Vein endothelial cell (primary cell): ENCODE measurements at places on chromosomes 6 and 20. TPM values are rescaled to one million over a fixed set of nuclear protein-coding genes. Genes with fewer than 3 reads are reported as not detected.

DEF6 gene
- total RNA-seq = 0.96 and 0.98 TPM in 2 replicates

UNC5CL gene
- total RNA-seq = not detected in 2 replicates

MUC21 gene
- not detected in 2 replicates for total RNA-seq

TMEM244 gene
- total RNA-seq = not detected in 2 replicates

SLC44A4 gene
- total RNA-seq = under 0.01 and 0.29 TPM in 2 replicates

FAM184A gene
- total RNA-seq = 0.33 and 0.67 TPM in 2 replicates

GLP1R gene
- total RNA-seq = not detected in 2 replicates

PSMF1 gene
- 76.8 and 152 TPM in 2 replicates for total RNA-seq

FNDC11 gene
- total RNA-seq = 1.3 and 1.8 TPM in 2 replicates

DLK2 gene
- 0.33 TPM in 1 of 2 replicates, not detected in the other for total RNA-seq

TENT5A gene
- total RNA-seq = 4.6 and 6.0 TPM in 2 replicates

TMEM14C gene
- 87.8 and 103 TPM in 2 replicates for total RNA-seq

SAMD3 gene
- not detected in 2 replicates for total RNA-seq

CLPSL1 gene
- not detected in 2 replicates for total RNA-seq

TP53TG5 gene
- not detected in 2 replicates for total RNA-seq

SPINT3 gene
- total RNA-seq = not detected in 2 replicates

EFCAB8 gene
- total RNA-seq = under 0.01 TPM in 2 replicates

TJAP1 gene
- 15.4 and 16.0 TPM in 2 replicates for total RNA-seq

TOX2 gene
- 3.9 and 4.2 TPM in 2 replicates for total RNA-seq

LGSN gene
- total RNA-seq = not detected in 2 replicates

PROCR gene
- 243 and 351 TPM in 2 replicates for total RNA-seq

SLC35D3 gene
- not detected in 2 replicates for total RNA-seq

PRL gene
- not detected in 2 replicates for total RNA-seq

RAET1L gene
- not detected in 2 replicates for total RNA-seq

GDAP1L1 gene
- total RNA-seq = not detected in 2 replicates

LRP11 gene
- total RNA-seq = 13.7 and 20.3 TPM in 2 replicates

CALHM4 gene
- 0.33 and 0.38 TPM in 2 replicates for total RNA-seq

KHDRBS2 gene
- total RNA-seq = not detected in 2 replicates

ATRN gene
- total RNA-seq = 38.9 and 42.5 TPM in 2 replicates

ANGPT4 gene
- not detected in 2 replicates for total RNA-seq

HEY2 gene
- 0.33 and 0.67 TPM in 2 replicates for total RNA-seq

C6orf58 gene
- total RNA-seq = 0.38 and 0.65 TPM in 2 replicates

PTK7 gene
- 12.0 and 35.6 TPM in 2 replicates for total RNA-seq

GPSM3 gene
- 9.8 and 18.0 TPM in 2 replicates for total RNA-seq

DPPA5 gene
- not detected in 2 replicates for total RNA-seq

MYLK2 gene
- 2.9 and 8.5 TPM in 2 replicates for total RNA-seq

LHFPL5 gene
- total RNA-seq = not detected in 2 replicates

OSER1 gene
- total RNA-seq = 36.9 and 47.0 TPM in 2 replicates

ZNF76 gene
- 22.3 and 24.8 TPM in 2 replicates for total RNA-seq

ZFP64 gene
- 34.0 and 41.5 TPM in 2 replicates for total RNA-seq

WFDC10B gene
- not detected in 2 replicates for total RNA-seq

BNIP5 gene
- total RNA-seq = not detected in 2 replicates

HCRTR2 gene
- not detected in 2 replicates for total RNA-seq

NMBR gene
- total RNA-seq = under 0.01 TPM in 1 of 2 replicates, not detected in the other

DYNLT1 gene
- total RNA-seq = 78.6 and 89.8 TPM in 2 replicates

ADAM33 gene
- under 0.01 TPM in 1 of 2 replicates, not detected in the other for total RNA-seq

LY6G6D gene
- not detected in 2 replicates for total RNA-seq

SYNJ2 gene
- total RNA-seq = 57.5 and 86.6 TPM in 2 replicates

CEP250 gene
- total RNA-seq = 18.6 and 25.5 TPM in 2 replicates

KIAA1755 gene
- total RNA-seq = under 0.01 and 0.19 TPM in 2 replicates

CRISP3 gene
- not detected in 2 replicates for total RNA-seq

PNLDC1 gene
- total RNA-seq = 0.38 TPM in 1 of 2 replicates, not detected in the other

GNAS-AS1 gene
- total RNA-seq = 0.10 TPM in 1 of 2 replicates, not detected in the other
